Midbrain (tissue), 1 donor: ENCODE measurements at places on chromosomes 16 and 17.
A peak's percentile ranks its signal among the peaks of the same experiment; 100 is the strongest.

- no peak for DNase-seq
Observed at GRCh38 chr17:73198930-73199260, 6.0 kb downstream of the COG1 start.

DNA sequence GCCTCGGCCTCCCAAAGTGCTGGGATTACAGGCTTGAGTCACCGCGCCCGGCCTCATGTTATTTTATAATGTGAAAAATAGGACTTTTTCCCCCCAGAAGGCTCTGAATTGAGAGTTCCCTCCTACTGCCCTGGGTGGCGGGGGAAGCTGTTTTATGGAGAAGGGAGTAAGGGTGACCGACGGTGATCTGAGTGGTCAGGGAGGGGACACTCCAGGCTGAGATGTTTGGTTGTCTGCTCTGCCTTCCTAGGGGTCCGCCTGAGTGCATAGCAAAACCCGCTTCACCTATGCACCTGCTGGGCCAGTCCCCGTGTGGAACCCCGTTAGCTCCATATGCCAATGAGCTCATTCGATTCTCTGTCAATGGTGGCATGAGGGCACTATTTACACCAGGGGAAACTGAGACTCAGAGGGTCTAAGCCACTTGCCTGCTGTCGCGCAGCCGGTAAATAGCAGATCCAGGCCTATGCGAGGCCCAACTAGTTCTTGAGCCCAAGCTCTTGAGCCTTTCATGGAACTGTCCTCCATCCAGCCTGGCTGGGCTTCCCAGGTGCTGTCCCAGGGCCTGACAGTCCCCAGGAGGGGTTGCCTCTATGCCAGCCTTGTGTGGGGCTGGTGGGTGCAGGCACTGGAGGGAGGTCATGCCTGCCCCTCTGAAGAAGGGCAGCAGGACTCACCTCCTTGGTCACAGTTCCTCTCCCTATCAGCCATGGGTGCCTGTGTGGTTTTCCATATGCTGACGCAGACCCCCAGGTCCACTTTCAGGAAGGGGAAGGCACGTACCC, 1.7 kb upstream of the GJD3 start:
- no peak for DNase-seq

DNA sequence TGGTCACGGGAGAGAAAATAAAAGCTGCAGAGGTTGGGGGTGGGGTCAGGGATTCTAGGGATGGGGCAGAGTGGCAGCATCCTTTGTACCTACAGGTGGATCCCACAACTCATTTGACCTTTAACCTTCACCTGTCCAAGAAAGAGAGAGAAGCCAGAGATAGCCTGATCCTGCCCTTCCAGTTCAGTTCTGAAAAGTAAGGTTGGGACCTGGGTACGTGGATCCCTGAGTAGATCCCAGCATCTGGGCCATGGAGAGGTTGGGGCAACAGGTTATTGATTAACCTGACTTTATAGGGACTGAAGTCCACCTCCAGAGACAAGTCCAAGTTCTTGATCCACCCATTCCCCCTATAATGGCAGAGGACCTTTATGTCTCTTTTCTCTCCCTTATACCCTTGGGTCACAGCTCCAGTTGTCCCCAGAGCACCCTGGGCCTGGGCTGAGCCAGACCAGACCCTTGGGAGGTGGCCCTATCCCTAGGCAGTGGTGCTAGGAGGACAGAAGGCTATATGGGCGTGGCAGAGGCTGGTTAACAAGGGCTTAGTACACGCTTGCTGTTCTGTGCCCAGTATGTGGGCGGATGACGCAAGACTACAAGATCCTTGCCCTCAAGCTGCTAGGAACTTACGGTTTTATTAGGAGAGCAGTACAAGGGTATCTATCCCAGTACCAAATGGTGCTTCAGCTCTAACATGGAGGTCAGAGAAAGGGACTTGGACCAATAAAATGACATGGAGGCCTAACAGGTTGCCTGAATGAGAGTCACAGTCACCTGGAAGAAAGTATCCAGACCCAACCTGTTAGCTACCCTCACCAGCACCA, 3.3 kb downstream of the CLDN7 start:
- DNase-seq, result no peak

DNA sequence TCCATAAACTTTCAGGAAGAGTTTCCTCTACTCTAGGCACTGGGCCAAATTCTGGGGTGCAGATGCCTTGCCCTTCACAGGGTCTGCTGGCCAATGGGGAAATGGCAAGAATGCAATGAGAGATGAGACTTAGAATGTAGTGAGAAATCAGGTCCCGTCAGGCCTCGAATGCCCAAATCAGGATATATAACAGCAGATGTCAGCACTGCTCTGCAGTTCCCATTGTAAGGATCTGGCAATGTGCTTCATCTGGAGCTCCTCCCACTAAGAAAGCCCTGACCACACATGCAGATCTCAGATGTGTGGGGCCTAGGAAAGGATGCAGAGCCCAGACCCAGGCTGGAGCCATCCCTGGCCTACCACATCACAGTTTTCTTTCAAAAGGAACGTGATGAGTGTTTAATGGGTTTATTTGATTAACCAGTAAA, 13.9 kb upstream of the LPCAT2 start:
- DNase-seq, result peak; percentile 86

DNA sequence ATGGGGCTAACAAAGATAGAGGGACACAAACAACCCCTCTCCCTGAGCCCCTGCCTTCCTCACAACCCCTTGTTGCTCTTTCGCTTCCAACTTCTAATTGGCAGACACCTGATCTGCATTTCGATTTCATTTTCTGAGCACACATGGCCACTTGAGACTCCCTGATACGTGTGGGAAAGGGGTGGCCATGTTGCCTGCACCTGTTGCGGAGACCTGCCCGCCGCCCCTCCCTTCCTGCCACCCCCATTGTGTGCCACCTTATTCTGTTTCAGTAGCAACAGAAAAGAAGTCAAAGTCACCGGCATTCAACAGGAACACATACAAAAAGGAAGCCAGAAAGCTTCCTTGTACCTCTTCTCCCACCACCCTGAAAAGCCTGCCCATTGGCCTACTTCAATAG, 254.7 kb upstream of the SOX9 start:
- DNase-seq, result no peak

GRCh38 chr17:80855948-80856862, 135.4 kb upstream of the CHMP6 start:
- DNase-seq, result no peak

- no peak for DNase-seq
Observed at GRCh38 chr16:53519417-53520091, 16.5 kb upstream of the AKTIP start.

DNA sequence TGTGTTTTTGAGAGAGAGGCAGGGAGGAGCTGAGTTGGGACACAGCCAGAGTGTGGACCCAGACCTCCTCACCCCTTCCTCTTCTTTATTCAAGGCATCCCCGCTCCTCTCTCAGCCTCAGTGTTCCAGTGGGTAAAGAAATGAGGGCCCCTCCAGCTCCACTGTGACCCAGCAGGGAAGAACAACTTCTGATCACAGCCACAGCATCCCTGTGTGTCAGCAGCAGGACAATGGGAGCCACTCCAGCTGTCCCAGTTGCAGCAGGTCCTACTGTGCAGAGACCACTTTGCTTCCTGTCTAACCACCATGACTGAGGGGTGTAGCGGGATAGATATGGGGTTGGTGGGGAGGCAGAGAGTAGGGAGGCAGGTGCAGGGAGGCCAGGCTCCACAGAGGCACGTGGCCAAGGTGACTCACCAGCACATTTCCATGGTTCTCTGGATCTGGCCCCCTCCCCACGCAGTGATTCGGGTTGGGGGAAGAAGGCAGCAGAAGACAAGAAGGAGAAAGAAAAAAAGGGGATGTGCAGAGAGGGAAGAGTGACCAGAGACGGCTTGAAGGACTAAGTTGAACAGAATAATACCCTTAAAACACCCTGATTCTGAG, 24.5 kb downstream of the PIK3R5 start:
- no peak for DNase-seq

DNA sequence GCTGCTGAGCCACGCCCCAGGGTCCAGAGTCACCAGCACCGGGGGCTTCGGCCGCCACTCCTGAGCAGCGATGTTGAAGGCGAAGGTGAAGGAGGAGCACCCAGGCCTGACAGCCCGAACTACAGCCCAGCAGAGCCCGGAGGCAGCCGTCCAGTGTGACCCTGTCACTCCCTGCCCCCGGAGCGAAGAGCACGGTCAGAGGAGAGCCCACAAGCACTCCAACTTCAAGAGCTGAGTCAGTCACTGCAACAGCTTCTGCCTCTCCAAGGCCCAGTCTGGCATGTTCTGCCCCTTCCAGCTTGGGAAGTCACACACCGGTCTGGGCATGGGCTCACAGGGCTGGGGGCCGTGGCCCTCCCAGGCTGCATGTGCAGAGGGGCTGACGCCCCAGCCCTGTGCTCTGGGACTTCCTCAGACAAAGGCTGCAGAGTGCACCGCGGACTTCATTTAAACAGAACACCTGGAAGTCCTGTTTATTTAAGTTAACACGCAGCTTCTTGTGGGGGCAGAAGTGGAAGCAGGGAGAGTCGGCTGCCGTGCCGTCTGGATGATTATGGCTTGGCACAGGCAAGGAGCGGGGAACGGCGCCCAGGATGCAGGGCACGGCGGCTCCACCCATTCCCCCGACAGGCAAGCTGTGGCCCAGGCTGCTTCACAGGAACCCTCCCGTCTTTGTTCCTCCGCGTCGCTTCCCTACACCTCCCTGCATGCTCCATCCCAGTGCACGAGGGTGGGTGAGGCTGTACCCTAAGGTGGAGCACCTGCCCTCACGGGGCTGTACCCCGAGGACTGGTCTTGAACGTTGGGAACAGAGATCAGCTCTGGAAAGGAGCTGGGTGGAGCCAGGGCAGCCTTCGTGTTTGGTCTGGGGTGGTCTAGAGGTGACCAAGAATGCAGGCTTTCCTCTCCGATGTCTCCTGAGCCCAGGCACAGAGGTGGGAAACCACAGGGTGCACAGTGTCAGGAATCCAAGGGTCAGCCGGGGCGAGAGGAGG, 68.9 kb upstream of the METRNL start:
- DNase-seq, result no peak

- no peak for DNase-seq
Observed at GRCh38 chr16:22014271-22014873, 6.5 kb downstream of the MOSMO start.

- DNase-seq, result no peak
Observed at GRCh38 chr16:89297910-89298545, 80.5 kb downstream of the ZNF778 start.
